ENCODE measurements at places on chromosomes 12 and 14.

DNA sequence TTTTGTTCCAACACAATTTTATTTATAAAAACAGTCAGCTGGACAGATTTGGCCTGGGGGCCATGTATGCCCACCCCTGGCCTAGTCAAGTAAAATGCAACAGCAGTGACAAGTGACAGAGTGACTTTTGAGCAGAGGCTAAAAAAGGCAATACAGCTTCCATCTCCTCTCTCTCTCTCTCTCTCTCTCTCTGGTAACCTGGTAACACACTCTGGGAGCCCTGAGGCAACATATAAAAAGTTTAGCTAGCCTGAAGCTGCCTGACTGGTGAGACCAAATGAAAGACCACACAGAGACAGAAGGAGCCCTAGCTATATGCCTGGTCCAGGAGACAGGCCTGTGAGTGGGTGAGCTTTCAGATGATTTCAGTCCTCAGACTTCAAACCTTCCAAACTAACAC, 105.4 kb downstream of the DENND5B start:
- no peak for DNase-seq

DNA sequence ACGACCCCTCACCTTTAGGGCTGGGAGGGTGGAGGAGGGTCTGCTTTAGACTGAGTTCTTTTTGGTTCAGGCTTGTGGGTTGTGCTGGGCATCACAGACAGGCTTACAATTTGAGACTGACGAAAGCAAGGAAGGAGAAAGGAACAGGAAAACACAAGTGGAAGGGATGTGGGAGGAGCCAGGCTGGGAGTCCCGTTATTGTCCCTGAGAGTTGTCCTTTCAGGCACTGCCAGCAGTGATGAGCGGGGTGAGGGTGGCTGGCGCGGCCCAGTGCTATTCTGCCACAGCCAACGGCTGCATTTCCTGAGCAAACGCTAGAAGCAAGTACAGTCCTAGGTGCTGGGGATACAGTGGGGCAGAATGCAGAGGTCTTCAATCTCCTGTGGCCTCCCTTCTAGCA, 29.2 kb upstream of the TSPAN9 start:
- no peak for DNase-seq

- DNase-seq = no peak
These were observed 40.6 kb downstream of the LTBP2 start for GRCh38 chr14:74571441-74571841.

GRCh38 chr14:105128059-105128458, 40.5 kb downstream of the JAG2 start:
- no peak for DNase-seq

- no peak for DNase-seq
These were observed 27.7 kb upstream of the MYL2 start for GRCh38 chr12:110948041-110948440.

DNA sequence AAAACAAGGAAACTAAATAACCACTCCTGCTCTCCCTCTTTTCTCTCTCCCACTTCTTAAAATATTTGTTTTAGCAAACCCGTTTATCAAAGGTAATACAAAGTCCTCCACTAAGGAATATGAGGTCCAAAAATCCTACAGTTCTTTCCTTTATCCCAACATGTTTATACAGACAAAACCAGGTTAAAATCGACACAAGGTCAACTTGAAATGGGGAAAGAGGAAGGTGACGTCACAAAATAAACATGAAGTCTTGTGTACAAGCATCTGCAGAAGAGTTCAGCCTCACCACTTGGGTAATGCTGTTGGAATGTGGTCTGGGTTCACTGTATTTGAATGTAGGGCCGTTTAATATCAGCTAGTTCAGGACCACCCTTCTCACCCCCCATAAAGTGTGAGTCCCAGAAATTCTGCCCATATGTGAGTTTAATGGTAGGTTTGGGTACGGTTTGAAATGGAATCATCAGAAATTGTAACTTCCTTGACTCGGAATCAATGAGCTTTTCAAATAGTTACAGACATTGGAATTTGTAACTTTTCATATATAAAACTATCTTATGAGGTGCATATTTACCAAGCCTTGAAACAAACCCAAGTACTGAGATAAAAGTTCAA, 120.0 kb upstream of the SLC38A2 start:
- DNase-seq = no peak

DNA sequence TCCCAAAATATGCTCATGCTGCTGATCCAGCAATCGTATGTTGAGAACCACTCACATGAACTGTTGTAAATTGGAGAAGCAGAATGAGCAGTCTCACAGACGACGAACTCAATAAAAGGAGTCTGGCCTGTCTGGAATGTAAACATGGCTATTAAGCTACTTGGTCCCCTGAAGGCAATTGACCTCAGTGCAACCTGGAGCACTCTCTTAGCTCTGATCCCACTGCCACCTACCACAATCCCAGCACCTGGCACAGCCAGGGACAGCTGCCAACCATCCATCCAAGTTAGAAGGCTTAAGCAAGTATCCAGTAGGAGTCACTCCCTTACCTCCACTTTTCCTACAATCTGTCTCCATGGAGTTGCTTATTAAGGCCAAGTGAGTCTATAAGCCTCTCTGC, 406.9 kb upstream of the CLEC14A start:
- DNase-seq = no peak

GRCh38 chr14:52693532-52693931, 1.8 kb downstream of the ERO1A start:
- DNase-seq = no peak

- DNase-seq = no peak
These were observed 520 bp downstream of the CSRP2 start for GRCh38 chr12:76878099-76878898.

DNA sequence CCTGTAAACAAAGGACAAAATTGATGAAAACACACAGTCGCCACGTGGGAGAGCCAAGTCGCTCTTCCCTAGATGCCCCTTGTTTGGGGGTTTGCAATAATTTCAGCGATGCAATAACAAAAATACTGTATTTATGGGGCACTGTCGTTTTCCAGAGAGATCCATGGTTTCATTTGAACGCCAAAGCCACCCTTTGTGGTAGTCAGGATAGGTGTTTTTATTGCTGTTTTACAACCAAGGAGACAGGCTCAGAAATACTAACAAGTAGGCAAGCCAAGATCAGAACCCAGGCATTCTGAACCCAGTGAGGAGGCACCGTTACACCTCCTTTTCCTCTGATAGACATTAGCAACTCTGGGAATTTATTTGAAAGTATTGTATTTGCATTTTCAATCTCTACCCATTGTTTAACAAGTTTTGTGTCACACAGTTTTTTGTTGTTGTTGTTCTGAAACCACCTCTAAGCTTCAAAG, 831 bp upstream of the BTBD7 start:
- no peak for DNase-seq

DNA sequence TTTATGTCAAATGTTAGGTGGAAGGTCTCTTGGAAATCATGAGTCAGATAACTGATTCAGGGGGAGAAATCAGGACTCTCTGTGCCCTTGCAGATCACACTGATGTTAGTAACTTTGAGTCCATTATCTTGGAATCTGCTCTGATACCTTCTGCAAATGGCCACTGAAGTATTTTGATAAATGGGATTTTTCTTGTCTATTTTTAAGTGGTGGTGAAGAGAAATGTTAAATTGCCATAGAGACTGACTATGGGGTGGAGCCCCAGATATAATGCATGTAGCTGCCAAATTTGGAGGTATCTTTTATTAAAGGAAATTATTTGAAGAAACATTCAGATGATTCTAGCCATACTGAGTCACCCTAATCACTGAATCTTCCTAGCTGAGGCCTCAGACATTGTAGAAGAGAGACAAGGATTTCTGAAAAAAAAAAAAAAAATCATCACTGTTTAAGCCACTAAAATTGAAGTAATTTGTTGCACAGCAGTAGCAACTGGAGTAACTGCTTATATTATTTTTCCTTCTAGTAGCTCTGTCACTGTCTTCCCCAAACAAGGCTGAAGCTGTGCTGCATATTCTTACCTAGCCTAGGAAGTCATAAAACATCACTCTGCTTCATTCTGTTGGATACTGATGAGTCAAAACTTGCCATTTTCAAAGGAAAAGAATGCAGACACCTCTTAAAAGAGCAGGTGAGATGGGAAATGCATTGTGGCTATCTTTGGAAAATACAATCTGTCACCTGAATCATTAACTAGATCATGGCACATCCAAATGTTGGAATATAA, 36.0 kb upstream of the CLEC14A start:
- DNase-seq = no peak

DNA sequence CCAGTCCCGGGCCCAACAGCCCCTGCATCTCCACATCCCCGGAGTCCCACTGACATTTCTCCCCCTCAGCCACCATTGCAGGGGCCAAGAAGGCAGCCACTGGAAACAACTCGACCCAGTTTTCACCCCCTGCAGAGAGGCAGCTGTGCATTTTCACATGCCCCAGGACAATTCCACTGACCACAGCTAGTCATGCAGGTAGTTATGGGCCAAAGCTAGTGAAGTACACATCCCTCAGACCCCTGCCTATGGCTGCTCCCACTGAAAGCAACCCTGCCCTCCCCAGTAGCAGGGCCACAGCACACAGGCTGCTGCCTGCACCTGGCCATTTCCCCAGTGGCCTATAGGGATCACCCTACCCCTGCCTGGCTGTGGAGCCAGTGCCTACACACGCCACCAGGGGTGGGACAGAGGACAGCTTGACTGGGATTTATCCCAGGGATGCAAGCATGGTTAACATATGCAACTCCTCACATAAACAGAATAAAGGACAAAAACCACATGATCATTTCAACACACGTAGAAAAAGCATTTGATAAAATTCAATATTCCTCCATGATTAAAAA, 154.0 kb downstream of the NDUFA12 start:
- DNase-seq = no peak

- no peak for DNase-seq
These were observed 46.9 kb downstream of the RIMBP2 start for GRCh38 chr12:130669205-130669557.

GRCh38 chr12:88580051-88580871, at the start of gene KITLG:
Gene KITLG (minus strand): TSS chr12:88580471. CDS start chr12:88580278, 193 bp downstream.
- DNase-seq = no peak

DNA sequence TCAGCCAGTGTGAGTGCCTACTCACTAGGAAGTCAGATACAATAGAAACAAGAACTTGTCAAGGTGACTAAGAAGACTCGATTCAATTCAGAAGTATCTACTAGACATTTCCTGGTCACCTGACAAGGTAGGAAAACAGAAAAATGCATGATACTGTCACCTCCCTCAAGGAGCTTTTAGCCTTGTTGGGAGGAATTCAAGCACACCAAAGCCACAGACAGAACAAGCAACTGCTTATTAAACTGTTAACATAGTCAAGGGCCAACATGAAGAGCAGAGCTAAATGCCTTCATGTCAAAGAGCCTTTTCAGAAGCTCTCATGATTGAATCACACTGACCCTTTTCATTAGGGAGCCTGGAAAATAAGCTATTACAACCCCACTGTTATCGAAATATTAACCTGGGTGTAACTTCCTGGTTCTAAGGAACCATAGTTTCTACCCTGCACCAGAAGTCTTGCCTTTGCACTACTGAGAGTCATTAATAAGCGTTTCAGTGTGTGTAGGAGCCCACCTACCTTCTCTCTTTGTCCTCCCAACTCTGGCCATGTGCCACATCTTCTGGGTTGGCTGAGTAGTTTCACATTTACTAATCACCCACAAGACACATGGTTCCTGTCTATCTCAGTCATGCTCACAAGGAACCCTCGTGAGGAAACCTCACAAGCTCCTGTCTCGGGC, 31.0 kb upstream of the LGALS3 start:
- peak; percentile 52 for DNase-seq

DNA sequence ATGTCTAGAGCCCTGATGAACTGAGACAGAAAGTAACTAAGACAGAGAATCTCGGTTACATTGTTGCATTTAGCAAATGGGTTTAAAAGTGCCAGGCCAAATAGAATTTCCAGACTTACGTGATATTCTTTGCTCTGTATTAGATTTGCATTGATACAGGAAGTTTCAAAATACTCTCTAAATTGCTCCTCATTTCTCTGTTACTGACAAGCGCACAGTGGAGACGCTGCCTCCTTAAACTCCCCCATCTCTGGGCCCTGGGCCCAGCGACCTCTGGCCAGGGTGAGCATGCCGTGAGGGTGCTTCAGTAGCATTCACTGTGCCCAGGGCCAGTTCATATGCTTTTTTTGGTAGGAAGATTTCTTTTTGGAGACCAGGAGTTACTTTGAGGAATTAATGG, 22.9 kb upstream of the EVL start:
- no peak for DNase-seq

DNA sequence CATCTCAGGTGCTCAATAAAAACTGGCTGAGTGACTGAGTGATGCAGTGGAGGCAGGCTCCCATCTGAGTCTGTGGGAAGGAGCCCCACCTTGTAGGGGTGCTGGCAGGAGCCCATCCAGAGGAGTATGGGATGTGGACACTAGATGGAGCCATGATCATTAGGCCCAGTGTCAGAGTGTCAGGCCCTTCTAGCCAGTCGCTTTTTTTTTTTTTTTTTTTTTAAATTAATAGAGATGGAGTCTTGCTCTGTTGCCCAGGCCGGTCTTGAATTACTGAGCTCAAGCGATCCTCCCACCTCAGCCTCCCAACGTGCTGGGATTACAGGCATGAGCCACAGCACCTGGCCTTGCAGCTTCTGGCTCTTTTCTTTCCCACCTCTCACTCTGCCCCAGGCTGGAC, 11.5 kb downstream of the RITA1 start:
- peak; percentile 72 for DNase-seq

DNA sequence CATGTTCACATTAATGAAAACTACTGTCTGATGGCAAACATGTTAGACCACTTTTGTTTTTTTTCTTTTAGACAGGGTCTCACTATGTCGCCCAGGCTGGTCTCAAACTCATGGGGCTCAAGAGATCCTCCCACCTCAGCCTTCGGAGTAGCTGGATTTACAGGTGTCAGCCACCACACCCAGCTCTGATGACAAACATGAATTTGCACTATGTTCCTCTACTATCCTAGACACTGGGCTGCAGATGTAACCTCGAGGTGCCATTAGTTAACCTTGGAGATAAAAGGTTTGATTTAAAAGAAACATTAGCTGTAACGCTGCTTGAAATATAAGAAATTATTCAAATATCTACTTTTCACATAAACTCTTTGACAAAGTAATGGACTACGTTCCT, 8.1 kb downstream of the VPS37B start:
- no peak for DNase-seq

- DNase-seq = no peak
These were observed 91.7 kb upstream of the MYL2 start for GRCh38 chr12:111011999-111012600.

DNA sequence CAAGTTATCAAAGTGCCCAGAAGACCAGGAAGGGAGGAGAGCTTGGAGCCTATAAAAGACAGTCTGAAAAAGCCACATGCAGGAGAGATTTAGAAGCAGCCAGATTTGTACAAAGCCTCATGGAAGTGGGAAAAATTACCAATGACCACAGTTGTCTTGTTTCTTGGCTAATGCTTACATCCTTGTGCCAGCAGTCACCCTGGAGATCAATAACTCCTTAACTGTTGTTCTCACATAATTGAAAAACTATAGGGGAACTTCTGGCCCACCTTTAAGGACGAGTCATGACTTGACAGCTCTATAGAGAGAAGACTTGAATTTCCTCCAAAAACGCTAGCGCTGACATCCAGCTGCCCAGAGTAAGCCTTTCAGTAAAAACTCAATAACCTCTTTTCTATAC, 313.1 kb downstream of the GALC start:
- no peak for DNase-seq

- DNase-seq = no peak
These were observed 13.1 kb downstream of the KRT85 start for GRCh38 chr12:52354200-52354599.

Data from CD4-positive, alpha-beta T cell treated with Interleukin-6 at 100 ng/mL for 8 hours (primary cell).